ENCODE measurements at places on chromosomes 2 and 18.

GRCh38 chr2:9844036-9844483, 786 bp downstream of the TAF1B start:
- no peak for DNase-seq

DNA sequence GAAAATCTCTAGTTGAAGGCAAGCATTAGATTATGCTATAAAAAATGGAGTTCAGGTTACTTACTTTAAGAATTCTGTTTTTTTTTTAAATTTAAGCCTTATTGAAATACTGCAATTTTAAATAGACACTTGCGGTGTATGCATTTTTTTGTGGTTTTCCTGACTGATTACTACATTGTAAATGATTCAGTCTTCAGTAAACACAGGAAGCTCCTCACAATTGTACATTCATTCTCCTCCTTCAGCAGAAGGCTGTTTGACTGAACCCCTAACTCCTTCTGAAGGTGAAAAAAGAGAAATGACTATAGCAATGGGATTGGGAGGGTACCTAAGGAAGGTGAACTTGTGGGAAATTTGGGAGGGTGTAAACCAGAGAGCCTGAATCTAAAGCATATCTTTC, 136.1 kb downstream of the GCA start:
- DNase-seq = no peak

DNA sequence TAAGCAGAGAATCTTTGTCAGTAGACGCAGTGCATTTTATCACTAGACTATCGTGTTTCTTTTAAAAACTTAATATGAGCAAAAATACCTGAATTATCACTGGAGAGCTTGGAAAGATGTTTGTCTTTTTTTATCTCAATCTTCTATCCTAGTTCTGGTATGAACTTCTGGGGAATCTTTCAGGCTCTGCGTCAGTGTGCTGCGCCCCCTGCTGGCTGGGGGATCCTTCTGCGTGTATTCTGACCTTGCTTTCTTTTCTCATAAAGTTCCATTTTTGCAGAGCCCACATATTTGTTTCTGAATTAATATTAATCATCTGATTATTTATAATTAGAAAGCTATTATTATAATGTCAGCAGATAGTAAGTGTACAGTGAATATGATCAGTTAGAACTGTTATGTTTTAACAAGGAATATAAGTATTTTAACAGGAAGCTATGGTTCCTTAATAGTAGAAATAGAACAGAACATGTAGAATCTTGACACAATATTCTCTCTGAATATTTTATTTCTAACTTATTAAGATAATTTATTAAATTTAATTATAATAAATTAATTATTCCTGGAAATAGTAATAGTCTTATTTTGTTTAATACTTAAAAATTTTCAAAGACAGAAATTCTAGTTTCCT, 945.0 kb upstream of the CRIM1 start:
- peak; percentile 62 for DNase-seq

DNA sequence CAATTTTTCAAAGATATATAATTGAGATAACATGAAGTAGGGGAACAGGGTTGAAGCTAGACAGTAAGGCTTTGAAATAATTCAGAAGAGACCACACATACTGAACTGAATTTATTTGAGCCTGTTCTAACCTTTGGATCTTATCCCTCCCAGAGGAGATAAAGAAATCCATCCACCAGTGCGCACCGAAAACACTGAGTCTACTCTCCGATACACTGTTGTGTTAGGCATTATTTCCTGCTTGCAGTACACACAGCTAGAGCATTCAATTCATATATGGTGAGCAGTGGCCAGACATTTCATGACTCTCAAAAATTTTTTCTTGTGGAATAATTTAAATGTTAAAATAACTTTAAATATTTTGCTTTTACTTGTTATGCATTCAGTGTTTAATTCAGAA, 342.7 kb downstream of the GPD2 start:
- no peak for DNase-seq

DNA sequence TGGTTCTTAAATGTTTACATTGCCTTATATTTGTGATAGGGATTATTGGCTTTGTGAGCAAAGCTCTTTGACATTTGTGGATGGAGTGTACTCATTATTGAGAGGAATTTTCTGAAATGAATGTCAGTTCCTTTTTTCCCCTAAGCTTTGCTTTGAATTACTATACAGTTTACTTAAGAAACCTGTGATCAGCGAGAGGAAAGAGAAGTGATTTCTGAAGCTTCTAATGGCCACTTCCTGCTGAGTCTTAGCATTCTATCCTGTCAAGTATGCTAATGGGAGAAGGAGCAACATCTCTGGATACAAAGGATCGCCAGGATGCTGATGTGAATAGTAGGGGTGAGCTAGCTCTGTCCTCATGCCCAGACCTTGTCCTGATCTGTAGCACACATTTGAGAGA, 47.8 kb upstream of the MGAT5 start:
- DNase-seq = no peak

DNA sequence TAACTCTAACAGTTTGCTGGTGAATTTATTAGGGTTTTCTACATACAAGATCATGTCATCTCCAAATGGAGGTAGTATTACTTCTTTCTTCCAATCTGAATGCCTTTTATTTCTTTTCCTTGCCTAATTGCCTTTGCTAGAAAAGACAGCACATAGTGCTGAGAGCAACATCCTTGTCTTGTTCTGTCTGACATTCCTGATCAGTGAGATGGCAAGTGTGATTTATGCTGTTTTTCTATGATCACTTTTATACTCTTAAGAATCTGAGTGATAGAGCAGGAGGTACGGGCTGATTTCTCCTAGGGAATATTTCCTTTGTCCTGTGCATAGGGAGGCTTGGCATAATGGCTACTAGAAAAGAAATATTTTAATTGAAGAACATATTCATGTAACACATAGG, 17.3 kb downstream of the LYPD6B start:
- no peak for DNase-seq

GRCh38 chr2:223026357-223027110, 25.5 kb upstream of the KCNE4 start:
- DNase-seq = no peak

GRCh38 chr18:23998820-23999219, 15.7 kb upstream of the TTC39C start:
- no peak for DNase-seq

DNA sequence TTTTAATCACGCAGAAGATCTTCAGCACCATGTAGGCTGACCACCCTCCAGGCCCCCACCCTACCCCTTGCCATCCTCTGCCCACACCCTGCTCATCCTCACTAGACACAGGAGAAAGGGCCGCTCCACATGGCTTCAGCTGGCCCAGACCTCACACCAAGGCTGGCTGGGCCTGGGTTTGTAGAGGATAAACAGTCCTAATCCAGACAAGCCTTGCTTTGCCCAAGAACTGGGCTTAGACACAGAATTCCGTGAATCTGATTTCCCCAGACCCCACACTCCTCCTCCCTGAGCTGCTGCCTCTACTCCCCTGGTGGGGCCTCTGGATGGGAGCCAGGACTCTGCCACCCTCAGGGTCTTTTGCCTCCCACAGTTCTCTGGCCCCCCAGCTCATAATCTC, 185.3 kb downstream of the CYP26B1 start:
- DNase-seq = no peak

DNA sequence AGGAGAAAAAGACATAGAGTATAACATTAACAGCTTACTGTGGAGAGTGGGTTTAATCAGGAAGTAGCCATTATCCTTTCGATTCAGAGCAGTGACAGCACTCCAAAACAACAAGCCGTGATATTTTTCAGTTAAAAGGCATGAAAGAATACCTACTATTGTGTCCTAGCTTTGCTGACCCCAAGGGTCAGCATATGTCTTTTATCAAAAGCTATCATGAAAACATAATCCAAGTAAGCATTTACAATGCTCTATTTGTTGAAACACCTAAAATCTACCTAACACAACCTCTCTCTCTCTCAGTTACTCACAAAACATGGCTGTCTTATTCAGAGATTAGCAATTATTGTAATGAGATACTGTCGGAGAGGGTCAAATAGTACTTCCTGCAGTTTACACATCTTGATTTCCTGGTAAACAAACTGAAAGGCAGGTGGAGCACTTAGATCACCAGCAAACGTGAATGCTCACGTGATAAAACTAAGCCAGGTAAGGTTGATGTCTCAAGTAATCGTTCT, 100.0 kb downstream of the BAZ2B start:
- DNase-seq = no peak

- DNase-seq = no peak
Observed at GRCh38 chr18:50374220-50374752, 560 bp upstream of the SKA1 start.

DNA sequence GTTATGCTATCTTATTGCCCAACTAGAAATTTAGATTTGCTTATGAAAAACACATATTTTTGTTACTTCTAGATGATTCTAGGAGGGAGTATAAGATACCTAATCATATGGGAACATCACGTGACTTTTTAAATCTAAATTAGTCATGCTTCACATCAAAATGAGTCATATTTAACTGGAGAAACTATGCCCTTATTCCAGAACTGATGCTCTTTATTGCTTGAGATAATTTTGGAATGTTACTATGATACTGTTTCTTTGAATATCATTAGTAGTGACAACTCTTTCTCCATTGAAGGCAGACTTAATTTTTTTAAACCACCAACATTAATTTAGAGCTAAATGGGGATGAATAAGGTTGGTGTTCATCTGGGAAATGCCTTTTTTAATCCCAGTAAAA, 19.9 kb upstream of the ELAC1 start:
- DNase-seq = no peak

GRCh38 chr2:85427300-85427835, 8.9 kb downstream of the SH2D6 start:
- no peak for DNase-seq

- DNase-seq = no peak
Observed at GRCh38 chr2:1847846-1848598, 103.7 kb upstream of the PXDN start.

DNA sequence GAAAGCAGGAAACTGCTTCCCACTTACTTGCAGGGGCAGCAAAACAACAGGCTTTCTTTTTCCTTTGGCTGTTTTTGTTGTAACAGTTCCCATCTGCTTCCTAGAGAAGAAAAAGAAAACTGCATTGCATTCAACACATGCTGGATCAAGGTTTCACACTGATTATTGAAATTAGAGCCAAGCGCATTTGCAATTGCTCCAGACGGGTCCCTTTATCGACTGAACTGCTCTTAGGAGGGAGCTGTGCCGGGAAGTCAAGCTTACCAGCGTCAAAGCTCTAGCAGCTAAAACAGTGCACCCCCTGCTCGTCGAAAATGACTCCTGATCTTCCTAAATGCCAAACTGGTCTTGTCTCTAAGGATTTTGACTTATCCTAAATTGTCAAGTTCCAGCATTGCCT, 164.0 kb upstream of the SESTD1 start:
- no peak for DNase-seq

DNA sequence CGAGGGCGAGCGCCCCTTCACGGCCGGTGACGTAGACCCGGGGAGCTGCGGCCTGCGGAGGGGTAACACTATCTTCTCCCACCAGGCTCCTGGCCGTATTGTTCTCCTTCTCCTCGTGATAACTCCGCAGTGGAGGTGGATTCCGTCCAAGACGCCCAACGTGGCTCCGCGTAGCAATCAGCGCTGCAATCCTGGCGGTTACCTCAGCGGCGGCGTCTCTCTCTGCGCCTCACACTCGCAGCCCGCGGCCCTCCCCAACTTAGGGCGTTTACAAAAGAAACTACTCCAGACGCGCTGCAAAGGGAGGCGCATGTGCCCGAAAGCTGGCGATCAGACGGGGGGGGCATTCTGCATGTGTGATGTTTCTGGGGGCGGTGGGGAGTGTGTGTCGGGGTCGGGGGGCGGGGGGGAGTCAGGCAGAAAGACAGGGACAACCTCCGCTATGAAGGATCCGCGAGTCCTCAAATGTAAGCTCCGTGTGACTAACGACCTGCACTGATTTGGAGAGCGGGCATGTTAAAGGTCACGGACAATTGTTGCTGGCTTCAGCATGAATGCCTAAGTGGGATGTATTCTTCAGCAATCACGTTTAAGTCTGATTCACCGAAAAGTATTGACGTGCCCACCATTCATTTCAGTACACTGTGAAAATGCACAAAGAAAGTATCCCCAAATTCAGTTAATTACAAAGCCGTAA, 1.3 kb upstream of the ZNF516 start:
- peak; percentile 72 for DNase-seq

- DNase-seq = no peak
Observed at GRCh38 chr2:235616885-235617284, 123.0 kb downstream of the AGAP1 start.

GRCh38 chr18:55003695-55004094, 44.4 kb upstream of the CCDC68 start:
- no peak for DNase-seq

GRCh38 chr2:10079266-10079869, 843 bp downstream of the CYS1 start:
- DNase-seq = no peak

GRCh38 chr2:129929321-129930290, 49.9 kb upstream of the RAB6C start:
- DNase-seq = no peak

DNA sequence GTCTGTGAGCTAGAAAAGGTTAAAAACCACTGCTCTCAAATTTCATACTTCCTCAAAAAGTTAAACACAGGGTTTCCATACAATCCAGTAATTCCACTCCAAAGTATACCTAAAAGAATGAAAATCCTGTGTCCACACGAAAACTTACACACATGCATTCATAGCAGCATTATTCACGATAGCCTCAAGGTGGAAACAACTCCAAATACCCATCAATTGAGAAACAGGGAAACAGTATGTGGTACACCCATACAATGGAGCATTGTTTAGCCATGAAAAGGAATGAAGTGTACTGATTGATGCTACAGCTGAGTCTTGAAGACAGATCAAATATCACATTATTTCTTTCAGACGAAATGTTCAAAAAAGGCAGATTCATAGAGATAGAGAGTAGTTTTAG, 36.7 kb downstream of the UXS1 start:
- no peak for DNase-seq

- no peak for DNase-seq
Observed at GRCh38 chr2:211035548-211036185, 479.3 kb downstream of the CPS1 start.

DNA sequence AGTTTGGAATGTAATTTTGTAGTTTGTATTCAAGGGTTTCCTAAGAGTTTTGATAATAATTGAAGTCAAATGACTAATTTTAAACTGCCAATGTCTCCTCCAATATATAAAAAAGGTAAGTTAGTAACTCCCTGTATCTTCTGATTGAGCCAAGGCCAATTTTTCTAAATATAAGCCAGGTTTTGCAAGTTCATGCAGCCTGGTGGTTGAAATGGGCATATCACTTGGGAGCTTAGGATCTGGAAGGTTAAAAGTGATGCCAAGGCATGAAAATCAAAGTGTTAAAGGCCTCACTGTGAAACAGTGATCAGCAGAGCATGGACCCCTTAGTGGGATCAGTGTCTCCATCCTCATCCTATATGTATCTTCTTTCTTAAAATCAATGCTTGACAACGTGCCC, 60.5 kb downstream of the MERTK start:
- DNase-seq = no peak

GRCh38 chr2:162635706-162636105, 202.9 kb downstream of the KCNH7 start:
- DNase-seq = no peak

DNA sequence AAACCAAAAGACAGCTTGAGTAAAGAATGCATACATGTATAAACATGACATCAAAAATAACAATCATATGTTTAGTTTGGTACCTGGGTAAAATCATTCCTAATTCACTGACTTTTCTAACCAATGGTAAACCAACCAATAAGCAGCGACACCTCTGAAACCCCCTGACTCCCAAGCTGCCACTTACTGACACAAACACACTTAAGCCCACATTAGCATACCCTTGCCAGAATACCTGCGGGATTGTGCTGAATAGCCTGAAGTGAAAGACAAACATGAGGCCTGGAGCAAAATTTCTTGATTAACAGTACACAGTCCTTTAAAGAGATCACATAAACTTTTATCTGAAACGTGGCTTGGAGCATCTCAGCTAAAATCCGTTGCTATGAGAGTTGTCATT, 902.9 kb downstream of the TMEM182 start:
- DNase-seq = no peak

GRCh38 chr18:8830067-8831060, 125.0 kb downstream of the MTCL1 start:
- DNase-seq = no peak
